G401 (cell line): ENCODE measurements at places on chromosomes 6 and 20. TPM values are rescaled to one million over a fixed set of nuclear protein-coding genes. Genes with fewer than 3 reads are reported as not detected.

DNA sequence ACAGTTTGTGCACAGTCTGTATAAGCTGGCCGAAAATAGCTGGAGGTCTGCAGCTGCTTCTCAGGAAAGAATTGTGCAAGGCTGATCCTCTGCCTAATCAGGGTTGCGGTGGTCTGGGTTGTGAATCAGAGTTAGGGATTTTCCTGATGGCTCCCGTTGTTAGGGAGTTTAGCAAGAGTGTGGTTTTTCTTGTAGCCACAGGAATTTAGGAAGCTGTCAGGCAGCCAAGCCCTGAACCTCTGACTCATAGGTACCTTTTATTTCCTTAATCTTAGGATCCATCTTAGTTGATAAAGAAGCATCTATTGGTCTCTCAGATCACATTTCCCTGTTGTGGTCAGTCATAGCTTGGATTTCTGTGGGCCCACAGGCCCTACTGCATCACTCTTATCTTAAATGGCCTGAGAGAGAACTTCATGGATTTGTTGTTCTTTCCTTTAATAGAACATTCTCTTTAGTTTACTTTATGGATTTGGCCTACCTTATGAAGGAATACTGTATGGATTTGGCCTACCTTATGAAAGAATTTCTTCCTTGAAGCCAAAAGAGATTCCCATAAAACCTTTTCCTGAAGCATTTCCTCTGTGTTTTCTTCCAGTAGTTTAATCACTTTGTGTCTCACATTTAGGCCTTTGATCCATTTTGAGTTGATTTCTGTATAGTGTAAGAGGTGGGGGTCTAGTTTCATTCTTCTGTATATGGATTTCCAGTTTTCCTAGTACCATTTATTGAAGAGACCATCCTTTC, 10.3 kb downstream of the KIF25 start:
- DNase-seq = no peak

- DNase-seq = no peak
Observed at GRCh38 chr6:26222571-26222970, 135.3 kb downstream of the HFE start.

The WFDC10B gene
- total RNA-seq = not detected in 2 replicates

DNA sequence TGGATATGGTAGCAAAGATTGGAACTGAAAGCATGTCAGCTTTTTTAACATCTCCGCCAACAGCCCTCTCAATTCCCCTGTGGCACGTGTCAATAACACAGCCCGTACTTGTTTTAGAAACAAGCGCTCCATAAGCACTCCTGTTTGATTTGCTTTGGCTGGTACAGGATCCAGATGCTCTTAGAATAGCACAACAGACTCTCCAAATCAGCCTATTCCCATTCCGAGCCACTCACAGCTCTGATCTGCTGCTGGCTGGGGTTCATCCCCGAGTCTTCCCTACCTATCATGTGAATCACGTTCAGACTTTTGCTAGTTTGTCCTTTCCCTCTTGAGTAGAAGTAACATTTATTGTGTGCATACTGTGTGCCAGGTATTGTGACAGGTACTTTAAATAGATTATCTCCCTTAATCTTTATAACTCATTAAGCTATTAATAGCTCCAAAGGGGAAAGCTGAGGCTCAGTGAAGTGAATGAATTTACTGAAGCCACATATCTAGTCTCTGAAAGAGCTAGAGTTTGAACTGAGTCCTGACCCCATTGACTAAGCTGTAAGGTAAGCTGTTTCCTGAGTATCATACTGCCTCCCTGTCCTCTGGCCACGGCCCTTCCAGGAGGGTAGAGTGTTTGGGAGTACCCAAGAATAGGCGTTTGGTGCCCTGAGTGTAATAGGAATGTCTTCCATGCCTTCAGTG, 46.7 kb downstream of the RALY start:
- DNase-seq = no peak

GRCh38 chr6:156845454-156846155, 68.4 kb downstream of the ARID1B start:
- no peak for DNase-seq

- no peak for DNase-seq
Observed at GRCh38 chr20:61477451-61477861, 225.4 kb downstream of the CDH4 start.

The AIF1 gene
- 36.6 and 57.5 TPM in 2 replicates for total RNA-seq

The MYLK4 gene
- 0.31 and 0.64 TPM in 2 replicates for total RNA-seq

DNA sequence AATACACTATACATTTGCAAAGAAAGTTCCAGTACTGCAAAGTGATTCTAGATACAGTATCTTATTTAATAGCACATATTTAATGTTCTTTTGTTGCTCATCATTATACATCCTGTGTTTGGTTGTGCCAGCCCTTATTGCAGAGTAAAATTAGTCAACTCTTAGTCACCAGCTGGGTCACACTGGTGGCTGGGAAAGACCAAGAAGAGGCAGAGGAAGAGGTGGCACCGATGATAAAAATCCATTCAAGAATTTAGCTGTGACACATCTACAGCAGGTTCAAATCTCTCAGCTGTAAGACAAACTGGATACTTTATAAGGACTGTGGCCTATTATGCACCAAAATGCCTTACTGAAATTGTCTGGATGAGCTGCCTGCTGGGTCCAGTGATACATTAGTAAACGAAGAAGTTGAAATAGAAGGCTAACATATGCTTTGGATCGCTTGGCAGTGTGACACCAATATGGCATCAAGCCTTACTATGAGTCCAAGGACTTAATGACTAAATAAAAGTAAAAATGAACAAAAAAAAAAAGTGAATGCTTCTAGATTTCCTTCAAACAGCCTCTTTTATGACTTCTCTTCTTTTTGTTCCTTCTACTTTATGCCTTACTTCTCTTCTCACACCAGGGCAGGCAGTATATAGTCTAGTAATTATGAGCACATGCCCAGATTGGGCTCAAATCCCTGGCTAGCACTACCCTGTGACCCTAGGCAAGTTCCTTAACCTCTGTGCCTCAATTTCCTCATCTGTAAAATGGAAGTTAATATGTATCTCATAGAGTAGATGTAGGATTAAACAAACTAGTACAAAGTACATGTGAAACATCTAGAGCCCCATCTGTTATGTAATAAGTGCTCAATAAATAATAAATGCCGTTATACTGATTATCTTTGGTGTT, 29.4 kb upstream of the RNF8 start:
- peak; percentile 53 for DNase-seq

The PHACTR2 gene
- 61.3 and 98.1 TPM in 2 replicates for total RNA-seq

- peak; percentile 35 for DNase-seq
Observed at GRCh38 chr6:15974817-15975216, 154.1 kb upstream of the MYLIP start.

DNA sequence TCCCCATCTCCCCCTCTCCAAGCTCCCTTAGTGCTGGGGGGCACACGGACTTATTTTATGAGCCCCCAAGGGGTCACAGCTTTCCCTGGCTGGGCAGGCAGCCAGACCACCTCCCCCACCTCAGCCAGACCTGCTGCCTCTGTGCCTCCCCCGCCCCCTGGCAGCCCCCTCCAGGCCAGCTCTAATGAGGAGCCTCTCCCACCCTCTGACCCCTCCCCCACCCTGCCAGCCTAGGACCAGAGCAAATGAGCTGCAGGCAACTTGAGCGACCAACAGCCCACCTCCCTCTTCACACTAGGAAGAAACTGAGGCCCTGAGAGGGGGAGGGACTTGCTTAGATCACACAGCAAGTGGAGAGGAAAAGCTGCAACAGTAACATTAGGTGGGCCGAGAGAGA, 1.9 kb downstream of the GDF5 start:
- DNase-seq = no peak

GRCh38 chr6:160285541-160286105, 27.0 kb upstream of the SLC22A2 start:
- DNase-seq = no peak

DNA sequence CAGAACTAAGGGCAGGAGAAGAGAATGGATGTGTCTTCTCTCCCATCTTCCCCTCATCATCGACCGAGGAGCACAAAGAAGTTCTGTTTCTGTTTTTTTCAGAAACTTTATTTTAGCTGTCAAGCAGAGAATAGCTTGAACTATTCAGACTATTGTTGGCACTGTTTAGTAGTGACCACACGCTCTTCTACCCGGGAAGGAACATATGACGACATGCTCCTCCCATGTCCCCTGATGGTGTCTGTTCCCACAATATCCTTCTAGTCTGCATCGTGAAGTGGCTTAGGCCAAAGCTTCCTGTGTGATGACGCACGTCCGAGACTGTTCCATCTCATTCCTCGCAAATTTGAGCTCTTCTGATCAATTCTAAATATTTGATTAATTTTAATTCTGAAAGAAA, 27.2 kb upstream of the KIF25 start:
- peak; percentile 24 for DNase-seq

GRCh38 chr6:40714143-40714542, 127.0 kb upstream of the LRFN2 start:
- no peak for DNase-seq

The GRM1 gene
- not detected in 2 replicates for total RNA-seq

- no peak for DNase-seq
Observed at GRCh38 chr6:154139892-154140291, 100.9 kb downstream of the OPRM1 start.

DNA sequence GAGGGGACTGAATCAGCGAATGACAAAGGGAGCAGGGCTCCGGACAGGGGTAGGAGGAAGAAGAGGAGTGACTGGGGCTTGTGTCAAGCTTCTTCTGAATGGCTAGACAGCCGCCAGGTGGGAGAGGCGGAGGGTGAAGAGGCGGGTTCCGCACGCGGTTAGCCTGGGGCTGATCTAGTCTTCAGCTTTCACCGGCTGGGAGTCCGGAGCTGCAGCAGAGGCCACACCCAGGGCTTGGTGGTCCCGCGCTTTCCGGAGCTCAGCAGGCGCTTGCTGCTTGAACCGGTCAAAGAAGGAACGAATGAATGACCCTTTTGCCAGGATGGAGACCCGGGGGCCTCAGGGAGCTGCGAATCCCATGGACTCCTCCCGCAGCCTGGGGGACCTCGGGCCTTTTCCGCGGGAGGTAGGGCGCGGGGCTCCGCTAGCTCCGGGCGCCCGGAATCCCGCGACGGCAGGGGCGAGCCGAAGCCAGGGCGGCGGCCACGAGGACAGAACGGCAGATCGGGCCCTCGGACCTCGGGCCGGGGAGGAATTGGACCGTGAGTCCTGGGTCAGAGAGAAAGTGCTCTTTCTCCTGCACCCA, at the start of gene C6orf141:
TSS of gene C6orf141 (plus strand) at position 177 of the 586 bp plus-strand sequence. CDS start at position 302, 125 bp downstream.
- DNase-seq = peak; percentile 43

The GPR6 gene
- not detected in 2 replicates for total RNA-seq

- DNase-seq = no peak
Observed at GRCh38 chr20:24764794-24765202, 184.3 kb upstream of the CST7 start.

DNA sequence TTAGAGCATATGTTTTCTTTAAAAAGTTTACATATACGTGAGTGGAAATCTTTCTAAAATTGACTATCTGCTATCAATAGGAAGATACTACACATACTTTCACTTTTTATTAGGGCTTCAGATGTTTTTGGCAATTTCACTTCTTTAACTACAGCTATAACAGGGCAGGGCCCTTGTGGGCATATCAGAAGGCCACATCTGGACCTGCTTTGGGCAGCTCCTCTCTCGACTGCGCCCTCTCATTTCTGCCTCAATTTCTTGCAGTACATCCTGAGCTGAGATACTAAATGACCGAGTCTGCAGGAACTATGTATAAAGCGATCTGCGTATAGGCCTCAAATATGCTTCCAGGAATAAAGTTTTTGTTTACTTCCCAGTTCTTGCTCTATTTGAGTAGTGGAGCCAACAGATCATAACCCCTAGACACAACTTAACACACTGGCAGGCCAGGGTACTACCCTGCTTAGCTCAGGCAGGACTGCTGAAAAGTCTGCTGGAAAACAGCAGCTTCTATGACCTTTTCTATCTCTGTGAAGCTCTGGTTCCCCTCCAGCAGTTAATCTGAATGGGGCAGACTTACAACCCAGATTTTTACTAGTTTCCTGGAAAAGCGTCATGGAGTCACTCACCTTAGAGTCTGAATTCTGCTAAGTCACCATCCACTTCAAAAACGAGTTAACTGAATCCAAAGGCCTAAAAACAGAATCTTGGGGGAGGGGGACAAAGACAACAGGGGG, 12.7 kb downstream of the GCLC start:
- no peak for DNase-seq

The ZKSCAN8 gene
- total RNA-seq = 9.0 and 11.3 TPM in 2 replicates

DNA sequence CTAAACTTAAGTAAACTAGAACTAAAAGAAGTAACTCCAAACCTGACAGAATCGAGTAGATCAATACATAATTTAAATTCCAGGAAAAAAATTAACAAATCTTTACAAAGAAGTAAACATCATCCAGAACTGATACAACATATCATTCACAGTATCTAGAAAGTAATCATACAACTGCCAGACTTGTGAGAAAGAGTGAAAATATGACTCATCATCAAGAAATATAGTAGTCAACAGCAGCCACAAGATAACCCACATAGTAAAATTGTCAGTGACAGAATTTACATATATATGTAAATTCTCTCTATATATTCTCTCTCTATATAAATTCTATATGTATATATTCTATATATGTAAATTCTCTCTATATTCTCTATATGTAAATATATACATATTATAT, 242.8 kb upstream of the RGS17 start:
- no peak for DNase-seq

GRCh38 chr6:78308025-78308424, 559.3 kb upstream of the IRAK1BP1 start:
- no peak for DNase-seq
